ENCODE measurements at places on chromosomes 11 and 22.

DNA sequence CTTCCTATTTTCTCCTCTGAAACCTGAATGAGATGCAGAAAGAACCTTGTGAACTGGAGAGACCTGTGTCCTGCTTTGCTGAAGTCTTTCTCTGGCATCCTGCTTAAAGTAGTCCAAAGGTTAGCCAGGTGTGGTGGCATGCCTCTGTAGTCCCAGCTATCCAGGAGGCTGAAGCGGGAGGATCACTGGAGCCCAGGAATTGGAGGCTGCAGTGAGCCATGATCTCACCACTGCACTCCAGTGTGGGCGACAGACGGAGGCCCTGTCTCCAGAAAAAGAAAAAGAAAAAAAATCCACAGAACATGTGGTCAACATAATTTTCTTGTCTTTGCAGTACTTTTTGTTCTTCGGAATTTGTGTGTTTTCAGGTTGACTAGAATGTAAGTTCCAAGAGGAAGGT, 2.3 kb upstream of the KREMEN1 start:
- DNase-seq, result no peak

DNA sequence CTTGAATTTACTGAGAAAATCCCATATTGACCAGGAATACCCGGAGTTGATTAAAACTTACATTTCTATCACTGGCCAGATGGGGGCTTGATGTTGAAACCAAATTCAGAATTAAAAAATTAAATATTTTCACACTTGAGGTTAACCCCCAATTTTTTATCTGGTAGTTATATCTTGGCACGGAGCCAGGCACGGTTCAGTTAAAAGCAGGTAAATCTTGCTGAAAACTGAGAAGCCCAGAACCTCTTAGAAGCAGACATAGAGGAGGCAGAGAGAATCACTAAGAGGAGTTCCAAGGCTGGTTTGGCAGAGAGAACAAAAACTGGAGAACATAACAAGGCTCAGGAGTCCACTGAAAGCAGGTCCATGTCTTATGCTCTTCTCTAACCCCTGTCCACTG, 77.7 kb downstream of the USP35 start:
- DNase-seq, result no peak

GRCh38 chr11:67420147-67420645, 4.7 kb downstream of the CARNS1 start:
- no peak for DNase-seq

- DNase-seq, result peak; percentile 22
These were observed 11.2 kb upstream of the PPP2R1B start for GRCh38 chr11:111777094-111778046.

- no peak for DNase-seq
These were observed 1.1 kb downstream of the MOB2 start for GRCh38 chr11:1485504-1485885.

GRCh38 chr11:110217223-110217877, 79.1 kb downstream of the RDX start:
- no peak for DNase-seq

DNA sequence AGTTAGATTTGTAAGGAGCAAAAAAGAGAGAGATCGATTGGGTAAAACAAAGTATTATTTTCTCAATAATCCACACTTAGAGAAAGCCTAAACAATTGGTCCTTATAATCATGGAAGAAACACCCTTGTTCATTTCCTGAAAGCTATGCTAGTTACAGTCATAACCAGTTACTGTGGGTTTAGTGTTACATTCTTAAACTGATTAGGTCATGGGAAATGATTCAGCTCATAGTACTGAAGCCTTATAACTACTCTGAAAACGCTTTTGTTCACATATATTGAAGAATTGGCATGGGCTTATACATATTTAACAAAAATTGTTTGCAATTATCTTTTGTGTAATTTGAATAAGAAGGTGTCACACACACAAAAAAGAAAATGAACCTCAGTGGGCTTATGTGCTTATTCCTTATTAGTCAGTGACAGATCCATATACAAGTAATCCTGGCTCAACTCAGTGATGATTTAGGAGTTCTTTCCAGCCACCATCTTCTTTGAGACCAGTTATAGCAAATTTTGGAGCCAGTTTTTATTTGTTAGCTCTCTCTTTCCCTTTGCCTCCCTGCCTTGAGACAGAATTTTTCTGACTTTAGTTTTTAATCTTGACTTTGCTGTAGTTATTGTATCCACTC, 198.5 kb upstream of the CTSC start:
- DNase-seq, result no peak

DNA sequence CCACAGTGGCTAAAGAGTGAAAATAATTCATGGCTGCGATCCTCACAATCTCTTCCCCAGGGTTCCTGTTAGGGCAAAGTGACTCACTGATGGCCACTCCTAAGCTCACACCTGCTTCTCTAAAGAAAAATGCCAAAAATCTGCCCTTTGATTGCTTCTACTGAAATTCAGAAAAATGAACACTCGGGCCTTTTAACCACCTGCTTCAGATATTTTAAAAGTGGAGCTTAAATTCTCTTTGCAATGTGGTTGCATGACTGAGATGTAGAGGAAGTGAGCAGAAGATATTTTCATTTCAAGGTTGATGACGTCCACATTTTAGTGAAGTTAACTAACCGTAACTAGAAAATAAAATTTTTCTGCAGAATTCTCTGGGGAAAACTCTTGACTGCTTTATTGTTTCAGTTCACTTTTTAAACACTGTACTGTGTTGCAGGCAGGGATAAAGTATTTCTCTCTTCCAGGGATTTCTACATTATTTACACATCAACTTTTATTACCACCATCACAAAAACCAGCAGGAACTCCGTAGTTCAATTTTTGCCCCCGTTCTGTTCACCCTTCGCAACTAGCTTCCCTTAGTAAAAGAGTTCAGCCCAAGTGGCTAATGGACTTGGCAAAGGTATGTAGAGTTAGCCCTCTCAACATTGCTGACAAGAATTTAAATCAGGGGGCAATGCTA, 8.5 kb downstream of the RAB30 start:
- peak; percentile 55 for DNase-seq

GRCh38 chr11:86511086-86511551, 136.4 kb downstream of the CCDC81 start:
- no peak for DNase-seq

DNA sequence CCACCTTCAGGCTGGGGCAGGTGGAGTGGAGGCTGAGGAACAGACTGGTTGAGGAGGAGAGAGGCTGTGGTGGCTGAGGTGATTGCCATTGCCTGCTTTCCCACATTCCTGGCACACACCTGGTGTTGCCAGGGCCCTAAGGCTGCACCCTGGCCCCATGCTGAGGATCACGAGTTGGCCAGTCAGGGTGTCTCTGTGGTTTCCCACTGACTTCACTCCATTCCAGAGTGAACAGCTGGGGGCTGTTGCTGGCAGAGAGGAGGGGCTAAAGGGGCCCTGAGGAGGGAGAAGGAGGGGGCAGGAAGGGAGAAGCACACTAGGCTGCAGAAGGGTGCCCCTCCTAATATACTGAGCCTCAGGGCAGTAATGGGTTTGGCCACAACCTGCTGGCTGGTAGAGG, 1.8 kb downstream of the TMEM86A start:
- DNase-seq, result no peak

DNA sequence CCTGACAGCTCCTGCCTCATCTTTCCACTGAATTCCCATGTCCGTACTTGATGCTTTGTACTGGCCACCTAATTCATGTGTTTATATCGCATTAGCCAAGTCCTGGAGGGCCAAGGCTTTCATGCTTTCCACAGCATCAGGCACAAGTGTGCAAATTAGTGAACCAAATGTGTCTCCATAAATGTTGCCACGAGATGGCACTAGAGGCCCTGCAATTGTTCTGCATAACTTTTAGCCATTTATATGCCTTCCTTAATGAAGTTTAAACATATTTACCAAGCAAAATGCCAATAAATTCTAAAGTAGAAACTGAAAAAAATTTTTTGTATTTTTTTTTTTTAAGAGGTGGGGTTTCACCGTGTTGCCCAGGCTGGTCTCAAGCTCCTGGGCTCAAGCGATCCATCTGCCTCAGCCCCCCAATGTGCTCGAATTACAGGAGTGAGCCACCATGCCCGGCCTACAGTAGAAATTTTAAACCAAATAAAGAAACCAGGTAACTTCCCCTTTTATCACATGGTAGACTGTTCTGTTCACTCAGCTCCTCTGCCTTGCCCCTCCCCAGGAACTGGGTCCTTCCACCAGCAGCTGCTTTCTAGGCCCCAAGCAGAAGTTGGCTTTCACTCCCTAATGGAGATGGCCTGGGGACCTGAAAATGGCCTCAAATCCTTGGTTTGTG, 20.8 kb upstream of the IL18BP start:
- DNase-seq, result peak; percentile 19

GRCh38 chr11:30992513-30992849, 377.1 kb downstream of the DCDC1 start:
- DNase-seq, result no peak

- DNase-seq, result no peak
These were observed 15.0 kb downstream of the DENND5A start for GRCh38 chr11:9250139-9250582.

DNA sequence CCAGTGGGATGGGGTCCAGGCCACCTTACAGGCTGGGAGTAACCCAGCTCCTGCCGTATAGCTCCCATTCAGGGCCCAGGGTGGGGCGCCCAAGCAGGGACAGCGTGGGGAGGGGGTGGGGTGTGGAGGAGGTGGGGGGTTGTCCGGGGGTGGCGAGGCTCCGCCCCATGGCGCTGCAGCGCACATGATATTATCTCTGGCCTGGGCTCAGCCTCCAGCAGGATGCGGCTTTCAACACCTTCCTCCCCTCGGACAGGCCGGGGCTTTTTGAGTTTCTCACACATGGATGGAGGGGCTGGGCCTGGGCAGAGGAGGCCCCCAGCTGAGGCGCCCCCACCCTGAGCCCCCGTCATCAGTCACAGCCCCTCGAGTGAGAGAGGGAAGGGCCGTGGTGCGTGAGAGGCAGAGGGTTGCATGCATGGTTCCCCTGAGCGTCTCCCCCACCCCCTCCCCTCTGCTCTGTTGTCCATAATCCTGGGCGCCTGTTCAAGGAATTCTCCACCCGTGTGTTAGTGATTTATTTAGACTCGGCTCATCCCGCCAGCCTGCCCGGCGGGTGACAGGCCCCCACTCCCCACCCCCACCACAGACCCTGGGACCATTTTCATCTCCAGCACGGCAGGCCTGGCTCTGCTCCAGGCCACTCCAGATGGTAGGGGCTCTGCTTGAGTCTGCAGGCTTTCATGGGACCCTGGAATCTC, 44.9 kb downstream of the WNT11 start:
- DNase-seq, result no peak

GRCh38 chr11:8959546-8960166, 4.6 kb downstream of the TMEM9B start:
- no peak for DNase-seq

DNA sequence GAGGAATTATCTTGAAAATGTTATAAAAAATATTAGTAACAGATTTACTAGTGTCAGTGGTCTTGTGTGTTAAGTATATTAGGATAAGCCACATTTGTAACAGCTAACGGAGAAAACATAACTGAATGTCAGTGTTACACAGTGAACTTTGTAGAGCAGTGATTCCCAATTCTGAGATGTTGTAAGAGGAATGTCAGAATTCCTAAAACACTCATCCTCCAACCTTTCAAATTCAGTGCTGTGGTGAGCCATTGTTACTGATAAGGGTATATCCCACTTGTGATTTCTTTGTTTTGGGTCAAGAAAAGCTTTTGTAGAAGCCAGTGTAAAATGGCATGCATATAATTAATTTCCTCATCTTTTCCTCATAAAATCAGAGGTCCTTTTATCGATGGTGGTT, 61.9 kb downstream of the ARHGEF12 start:
- DNase-seq, result no peak

DNA sequence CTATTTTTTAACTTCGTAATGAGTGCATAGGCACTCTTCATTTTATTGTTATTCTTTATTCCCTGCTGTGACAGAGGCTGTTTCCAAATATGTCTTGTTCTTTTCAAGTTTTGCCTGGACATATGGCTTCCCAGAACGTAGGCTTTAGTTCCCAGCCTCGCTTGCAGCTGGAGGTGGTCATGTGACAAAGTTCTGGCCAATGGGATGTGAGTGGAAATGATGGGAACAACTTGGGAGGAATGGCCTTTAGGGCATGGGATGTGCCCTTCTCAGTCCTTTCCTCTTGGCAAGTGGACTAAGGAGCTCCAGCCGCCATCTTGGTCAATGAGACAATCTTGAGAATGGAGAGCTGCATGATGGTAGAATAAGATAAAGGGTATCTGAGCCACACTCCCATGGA, 70.8 kb upstream of the EIF3D start:
- no peak for DNase-seq

GRCh38 chr11:117456027-117456720, 128.5 kb downstream of the CEP164 start:
- DNase-seq, result no peak

DNA sequence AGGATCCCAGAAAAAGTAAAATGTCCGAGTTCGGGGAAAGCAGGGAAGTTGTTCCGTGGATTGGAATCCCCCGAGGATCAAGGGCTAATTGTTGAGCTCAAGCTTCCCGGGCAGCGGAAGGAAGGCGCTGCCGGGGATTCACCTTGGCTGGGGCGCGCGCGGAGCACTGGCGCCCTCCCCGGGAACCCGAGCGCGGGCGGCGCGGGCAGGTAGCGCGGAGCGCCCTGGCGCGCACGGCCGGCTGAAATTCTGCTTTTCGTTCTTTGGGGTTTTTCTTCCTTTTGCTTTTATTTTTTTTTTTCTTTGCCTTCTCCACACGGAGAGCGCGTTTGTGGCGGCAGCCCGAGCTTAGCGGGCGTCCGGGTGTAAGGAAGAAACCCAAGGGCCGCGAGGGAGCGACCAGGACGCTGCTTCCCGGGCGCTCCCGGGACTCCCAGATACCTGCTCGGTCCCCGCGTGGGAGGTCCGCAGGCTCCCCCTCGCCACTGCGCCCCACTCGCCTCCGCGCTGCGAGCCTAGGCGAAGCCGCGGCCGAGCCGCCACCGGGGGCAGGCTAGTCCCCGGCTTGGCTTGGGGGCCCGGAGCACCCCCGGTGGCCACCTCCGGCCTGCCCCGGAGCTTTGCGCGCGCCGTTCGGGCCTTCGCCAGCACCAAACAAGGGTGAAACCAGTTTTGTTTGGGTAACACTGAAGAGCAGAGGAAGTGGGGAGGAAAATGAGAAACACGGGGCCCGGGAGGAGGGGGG, 4.8 kb upstream of the IGF2 start:
- no peak for DNase-seq

DNA sequence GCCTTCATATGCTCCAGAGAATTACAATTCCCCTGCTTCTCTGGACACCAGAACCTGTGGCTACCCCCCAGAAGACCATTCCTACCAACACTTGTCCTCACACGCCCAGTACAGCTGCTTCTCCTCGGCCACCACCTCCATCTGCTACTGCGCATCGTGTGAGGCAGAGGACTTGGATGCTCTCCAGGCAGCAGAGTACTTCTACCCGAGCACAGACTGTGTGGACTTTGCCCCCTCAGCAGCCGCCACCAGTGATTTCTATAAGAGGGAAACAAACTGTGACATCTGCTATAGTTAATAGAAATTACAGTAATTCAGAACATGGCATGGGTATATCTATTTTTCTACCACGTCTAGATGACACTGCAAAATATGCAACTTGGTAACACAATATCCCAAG, 9.8 kb downstream of the POU2AF3 start:
- no peak for DNase-seq

Measured in T-helper 1 cell (primary cell).